ENCODE measurements at places on chromosomes 4 and X.

DNA sequence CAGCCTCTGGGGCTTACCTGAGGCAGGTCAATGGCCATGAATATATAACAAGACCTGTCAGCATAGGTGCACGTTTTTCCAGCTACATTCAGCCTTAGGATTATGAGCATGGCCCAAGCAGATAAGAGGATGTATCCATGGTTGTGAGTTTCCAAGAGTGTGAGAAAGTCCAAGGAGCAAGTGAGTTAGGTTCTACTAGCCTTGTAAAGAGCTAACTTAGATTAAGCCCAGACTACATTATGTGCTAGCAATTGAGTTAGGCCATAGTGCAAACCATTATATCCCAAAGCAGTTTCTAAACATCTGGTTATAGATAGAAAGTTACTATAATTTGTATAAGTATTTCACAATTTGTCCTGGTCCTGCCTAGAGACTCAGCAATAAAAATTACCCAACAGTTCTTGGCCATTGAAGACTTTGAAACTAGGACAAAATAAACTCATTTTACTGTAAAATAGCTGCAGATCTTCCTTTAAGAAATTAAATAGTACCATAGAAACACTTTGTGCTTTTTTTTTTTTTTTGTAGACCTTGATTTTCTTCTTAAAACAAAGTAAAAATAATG, 312.0 kb downstream of the CAMK2D start:
- no peak for DNase-seq

- DNase-seq = no peak
Measured at GRCh38 chrX:150270622-150271021, 92.5 kb upstream of the MAMLD1 start.

DNA sequence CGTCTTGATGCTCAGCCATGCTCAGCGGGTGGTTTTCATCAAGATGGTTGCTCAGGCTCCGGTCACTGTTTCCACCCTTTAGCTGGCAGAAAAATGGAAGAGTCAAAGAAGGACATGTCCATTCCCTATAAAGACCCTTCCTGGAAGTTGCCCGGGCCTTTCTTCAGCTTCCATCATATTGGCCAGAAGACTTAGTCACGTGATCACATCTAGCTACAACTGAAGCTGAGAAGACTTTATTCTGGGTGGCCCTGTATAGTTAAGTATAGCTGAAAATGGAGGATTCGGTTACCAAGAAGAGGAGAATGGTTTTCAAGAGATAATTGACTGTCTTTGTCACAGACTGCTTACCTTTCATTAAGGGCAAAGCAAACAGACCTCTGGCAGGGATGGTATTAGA, 296.7 kb upstream of the CASK start:
- no peak for DNase-seq

DNA sequence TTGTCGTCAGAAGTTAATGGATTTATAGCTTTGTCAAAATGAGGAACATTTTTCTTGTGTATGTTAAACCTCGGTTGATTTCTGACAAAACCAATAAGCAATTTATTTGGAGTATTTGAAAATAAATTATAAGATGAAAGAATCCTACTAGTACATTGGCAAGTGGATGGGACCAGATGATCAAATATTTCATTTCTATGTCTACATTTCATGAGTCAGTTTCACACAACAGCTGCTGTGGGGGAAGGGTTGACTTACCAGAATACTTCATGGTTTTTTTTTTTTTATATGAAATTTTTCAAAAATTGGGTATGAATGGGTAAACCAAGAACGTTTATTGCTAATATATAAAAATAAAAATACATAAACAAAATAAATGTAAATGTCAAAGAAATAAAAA, 39.4 kb downstream of the RAPGEF2 start:
- no peak for DNase-seq

DNA sequence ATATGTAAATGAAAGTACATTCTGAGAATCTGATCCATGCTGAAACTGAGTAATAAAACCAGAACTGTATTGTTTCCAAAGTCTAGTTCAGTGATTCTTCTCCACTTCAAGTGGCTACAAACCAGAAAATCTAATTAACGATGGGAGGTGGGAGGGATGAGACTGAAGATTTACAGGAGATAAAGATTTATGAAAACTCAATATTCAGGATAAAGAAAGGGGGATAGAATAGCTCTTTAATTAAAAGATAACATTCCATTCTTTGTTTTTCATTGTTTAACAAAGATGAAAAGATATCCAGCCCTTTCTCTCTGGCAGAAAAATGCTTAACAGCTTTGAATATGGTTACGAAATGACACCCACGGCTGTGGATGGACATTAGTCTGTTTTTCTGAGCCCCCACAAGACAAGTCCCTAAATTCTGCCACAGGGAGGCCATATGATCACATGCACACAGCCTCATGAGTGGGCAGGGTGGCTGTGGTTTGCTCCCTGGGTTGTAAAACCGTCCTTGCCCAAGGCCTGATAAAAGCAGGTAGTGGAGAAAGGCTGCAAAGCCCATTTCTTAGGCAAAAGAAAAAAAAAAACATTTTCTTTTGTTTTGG, 36.4 kb downstream of the TMEM150C start:
- DNase-seq = no peak

DNA sequence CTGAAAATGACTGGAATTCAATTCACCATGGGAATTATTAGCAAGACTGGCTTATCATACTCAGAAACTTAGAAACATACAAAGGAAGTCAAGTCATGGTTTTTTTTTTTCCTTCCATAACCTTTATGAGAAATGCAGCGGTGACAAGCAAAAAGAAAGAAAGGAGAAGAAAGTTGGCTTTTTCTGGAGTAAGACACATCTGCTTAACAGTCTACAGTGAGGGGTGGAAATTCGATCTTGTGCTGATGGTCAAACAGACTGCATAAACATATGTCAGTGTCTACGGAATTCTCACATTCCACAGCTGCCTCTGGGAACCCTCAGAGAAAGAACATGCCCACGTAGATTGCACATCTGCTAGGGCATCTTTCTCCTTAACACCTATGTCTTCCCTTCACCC, 54.6 kb downstream of the PROM1 start:
- DNase-seq = no peak

GRCh38 chr4:6999172-7000086, 43.7 kb upstream of the TADA2B start:
- DNase-seq = no peak

DNA sequence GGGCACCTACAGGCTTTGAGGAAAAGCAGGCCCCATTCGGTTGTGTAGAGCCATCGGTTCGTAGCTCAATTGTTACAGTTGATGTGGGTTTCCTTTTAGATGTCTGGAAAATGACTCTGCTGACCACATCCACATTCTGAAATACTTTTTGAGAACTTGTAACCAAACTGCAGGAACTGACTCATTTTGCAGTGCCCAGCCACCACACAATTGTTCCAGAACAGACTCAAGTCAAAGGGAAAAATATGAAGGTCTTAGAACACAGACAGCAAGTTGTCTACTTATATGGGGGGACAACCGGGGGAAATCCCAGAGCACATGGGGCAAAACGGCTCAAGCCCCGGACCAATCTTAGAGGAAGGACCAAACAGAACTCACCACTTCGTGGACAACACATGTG, 557.6 kb upstream of the DIPK2B start:
- DNase-seq = no peak

- DNase-seq = no peak
Measured at GRCh38 chr4:113232194-113232593, 182.7 kb downstream of the ANK2 start.

- DNase-seq = no peak
Measured at GRCh38 chrX:46643636-46644035, 70.1 kb downstream of the CHST7 start.

GRCh38 chrX:21940356-21940829, at the start of gene SMS:
Gene SMS, plus strand, starts transcription at chrX:21940709. Its CDS starts 116 bp downstream, at chrX:21940825.
- no peak for DNase-seq

Measured in right renal cortex interstitium (tissue), 3 donors.